Common myeloid progenitor, CD34-positive (primary cell): ENCODE measurements at places on chromosomes 5 and 9.

DNA sequence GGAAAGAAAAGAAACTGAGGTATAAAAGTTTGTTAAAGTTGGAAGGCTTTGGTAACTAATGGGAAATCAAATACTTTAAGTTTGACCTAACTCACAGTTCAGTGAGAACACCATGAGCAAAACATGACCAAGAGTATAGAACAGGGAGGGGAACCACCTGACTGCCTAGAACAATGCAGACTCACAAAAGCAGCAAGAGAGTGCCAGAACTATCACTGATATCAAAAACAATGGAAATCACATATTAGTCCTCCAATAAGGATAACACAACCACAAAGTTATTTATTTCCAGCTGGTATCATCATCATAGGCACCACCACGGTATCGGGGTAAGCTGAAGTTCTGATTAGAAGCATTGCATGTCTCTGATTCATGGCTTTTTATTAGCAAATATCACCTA, 77.5 kb downstream of the TRPM6 start:
- no peak for DNase-seq

- DNase-seq = no peak
These were observed 208.8 kb downstream of the MAN2A1 start for GRCh38 chr5:109898269-109899162.

GRCh38 chr9:109939698-109940342, 159.8 kb downstream of the PALM2AKAP2 start:
- no peak for DNase-seq

GRCh38 chr5:141633871-141634561, 2.6 kb downstream of the HDAC3 start:
- DNase-seq = no peak

GRCh38 chr9:95313010-95313498, 4.5 kb downstream of the FANCC start:
- peak; percentile 22 for DNase-seq

DNA sequence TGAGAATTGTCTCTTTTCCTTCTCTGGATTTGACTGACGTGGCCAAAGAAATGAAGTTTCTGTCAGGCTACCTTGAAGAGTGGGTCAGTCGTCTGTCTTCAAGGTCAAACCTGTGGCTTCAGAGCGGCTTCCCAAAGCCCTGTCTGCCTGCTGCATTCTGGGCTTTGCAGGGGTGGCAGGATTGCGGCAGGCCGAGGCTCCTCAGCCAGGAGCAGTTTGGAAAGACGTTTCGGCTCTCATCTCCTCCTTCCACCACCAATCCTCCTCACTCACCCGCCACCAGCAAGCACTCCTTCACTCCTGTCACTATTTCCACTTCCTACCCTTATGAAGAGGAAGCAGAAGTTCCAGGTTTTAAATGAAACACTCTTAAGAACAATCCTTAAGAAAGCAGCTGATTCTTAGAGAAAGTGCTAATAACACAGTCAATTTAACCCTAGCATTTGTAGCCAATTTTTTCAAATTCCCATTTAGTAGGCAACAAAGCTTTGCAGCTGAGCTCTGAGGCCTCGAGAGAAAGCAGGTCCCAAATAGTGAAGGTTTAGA, 351.7 kb downstream of the ZNF608 start:
- DNase-seq = no peak

DNA sequence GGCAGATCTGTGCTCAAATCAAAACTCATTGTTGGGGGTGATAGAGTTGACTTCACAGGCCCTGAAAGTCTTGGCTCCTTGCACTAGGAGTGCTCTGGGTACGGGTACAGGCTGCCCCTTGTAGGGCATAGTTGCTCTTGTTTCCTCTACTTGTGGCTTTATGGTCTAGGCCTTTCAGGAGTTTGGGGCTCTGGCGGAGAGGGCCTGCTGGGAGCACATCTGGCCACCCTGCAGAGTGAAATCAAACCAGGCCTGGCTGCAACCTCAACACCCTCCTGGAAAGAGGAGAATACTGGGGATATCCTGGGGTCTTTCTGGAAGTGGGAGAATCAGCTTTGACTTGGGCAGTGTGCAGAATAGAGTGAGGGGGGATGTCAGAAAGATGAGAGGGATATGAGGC, 1.5 kb downstream of the TGFBI start:
- DNase-seq = no peak

GRCh38 chr5:127572930-127573329, 55.5 kb downstream of the PRRC1 start:
- peak; percentile 23 for DNase-seq

DNA sequence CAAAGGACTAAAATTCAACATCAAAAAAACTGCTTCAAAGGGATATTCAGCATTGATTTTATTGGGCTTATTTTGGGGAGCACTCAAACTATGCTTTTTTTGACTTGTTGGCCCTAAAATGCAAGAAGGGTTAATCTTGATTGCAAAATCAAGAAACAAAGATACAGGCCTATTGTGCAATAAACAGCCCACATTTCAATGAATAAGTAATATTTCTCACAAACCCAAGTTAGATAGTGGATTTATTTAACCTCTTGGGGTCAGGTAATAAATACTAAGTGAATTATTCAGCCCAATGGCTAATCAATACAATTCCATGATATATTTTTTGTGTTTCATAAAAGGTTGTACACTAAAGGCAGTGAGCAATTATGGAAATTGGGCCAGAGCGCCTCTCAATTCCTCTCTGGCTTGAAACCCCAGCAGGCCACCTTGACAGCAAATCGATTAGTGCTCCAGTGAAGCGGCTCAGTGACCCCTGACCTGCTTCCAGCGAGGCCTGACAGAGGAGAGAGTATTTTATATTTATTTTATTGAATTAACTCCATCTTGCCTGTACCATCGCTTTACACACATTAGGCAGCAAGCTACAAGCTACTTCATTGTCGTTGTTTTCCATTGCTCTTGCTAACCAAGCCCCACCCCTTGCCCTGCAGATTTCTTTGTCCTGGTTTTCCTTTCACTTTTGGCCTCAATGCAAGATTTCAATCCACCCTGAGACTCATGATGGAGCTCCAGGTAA, 65.5 kb downstream of the EBF1 start:
- DNase-seq = no peak

DNA sequence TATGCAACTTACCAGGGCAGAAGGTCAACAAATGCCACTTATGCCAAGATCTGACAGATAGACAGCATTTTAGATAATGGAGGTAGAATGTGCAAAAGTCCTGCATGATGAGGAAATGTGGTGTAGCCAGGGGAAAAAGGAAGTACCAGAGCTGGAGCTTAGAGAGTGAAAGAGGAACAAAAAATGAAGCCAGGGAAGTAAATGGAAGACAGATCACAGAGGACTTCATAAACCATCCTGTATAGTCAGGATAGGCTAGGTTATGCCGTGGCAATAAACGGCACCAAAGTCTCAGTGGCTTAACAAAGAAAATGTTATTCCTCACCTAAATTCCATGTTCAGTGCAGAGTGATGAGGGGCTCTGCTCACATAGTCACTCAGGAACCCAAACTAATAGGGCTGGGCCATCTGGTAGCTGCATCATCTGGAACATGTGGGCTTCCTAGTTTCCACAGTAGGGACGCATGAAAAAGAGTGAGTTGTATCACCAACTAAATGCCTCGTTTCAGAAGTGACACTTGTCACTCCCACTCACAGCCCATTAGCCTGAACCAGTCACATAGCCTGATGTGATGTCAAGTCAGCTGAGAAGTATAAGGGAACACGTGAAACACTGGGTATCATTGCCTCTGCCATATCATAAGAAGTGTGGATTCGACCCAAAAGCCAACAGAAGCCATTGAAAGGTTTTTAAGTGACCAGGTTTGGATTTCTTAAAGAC, 70.3 kb downstream of the SH3RF2 start:
- DNase-seq = peak; percentile 50

- DNase-seq = no peak
These were observed 57.5 kb downstream of the HOMER1 start for GRCh38 chr5:79456400-79456799.

DNA sequence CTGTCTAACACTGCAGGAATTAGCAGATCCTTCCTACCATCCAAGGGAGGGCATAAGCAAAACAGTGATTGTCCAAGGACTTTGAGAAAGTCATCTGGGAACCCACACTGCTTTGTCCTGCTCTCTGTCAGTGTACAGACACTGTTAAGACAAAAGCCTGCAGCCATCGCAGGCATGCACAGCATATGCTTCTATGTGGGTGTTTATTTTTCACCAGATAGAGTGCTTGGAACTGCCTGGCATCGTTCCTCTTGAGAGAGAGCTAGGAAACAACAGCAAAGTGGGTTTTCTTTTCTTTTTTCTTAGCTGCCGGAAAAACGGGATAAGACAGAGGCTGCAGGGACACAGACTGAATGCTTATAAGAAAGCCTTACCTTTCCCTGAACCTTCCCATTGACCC, 212.3 kb downstream of the ICE1 start:
- DNase-seq = no peak

DNA sequence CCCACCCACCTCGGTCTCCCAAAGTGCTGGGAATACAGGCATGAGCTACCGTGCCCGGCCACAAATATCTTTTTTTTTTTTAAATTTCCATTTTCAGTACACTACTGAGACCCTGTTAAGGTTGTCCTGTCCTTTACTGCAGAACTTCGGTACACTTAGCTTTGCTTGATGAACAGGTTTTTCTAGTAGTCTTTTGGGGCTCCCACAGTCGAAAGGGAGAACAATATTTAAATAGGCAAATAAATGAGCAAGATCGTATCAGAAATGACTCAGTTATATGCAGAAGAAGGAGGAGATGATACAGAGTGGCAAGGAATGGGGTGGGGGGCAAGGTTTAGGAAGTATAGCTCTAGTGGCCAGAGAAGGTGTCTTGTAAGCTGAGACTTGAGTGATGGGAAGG, 52.7 kb downstream of the MSX2 start:
- DNase-seq = no peak

DNA sequence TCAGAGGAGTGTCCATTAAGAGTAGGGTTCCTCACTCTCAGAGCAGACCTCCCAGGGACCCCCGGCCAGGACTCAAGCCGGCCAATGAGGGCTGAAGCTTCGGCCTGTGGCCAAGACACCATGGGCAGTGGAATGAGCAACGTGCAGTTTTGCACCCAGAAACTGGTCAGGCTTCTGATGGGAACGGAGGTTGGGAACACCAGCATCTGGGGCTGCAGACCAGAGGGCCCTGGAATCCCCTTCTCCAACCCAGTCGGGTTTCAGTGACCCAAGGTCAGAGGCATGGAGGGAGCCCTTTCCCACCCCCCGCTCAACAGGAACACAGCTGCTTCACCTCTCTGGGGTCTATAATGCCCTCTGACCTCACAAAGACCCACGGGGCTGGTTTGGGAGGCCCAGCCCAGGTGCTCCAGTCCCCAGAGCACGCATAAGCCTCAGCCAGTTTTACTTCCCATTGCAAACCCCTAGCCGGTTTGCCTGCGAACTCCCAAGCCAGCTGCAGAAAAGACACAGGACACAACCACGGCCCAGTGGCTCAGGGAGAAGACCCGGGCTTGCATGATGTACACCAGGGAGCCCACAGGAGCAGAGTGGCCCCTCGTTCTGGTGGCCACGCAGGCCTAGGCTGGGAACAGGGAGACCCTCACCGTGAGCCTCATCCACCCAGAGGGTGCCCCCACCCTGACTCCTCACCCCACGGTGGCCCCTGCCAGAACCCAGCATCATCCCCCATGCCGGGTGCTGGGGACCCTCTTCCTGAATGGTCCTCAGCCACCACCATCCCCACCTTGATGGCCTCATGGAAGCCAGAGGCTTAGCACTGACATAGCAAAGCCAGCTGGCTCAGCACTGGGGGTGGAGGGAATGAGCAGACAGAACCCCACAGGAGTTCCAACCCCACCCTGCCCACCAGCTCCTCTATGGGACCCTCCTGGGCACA, 30.6 kb downstream of the VAV2 start:
- no peak for DNase-seq

GRCh38 chr5:146213210-146213826, 9.9 kb downstream of the RBM27 start:
- no peak for DNase-seq

DNA sequence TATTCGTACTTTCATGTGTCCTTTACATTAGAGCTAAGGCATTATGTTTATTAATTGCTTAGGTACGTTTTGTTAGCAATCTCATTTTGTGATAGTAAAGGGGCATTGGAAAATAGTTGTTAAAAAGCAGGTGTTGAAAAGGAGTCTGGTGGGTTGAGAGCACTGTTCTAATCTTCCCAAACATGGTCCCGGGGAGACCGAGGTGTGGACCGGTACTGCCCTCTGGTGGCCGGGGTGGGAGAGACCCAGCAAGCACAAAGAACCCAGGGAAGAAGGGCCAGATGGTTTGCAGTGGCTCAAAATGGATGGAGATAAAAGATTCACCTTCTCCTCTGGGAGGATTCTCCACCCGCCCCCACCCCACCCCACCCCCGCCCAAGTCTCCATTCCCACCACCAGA, 26.1 kb downstream of the IDNK start:
- peak; percentile 74 for DNase-seq

DNA sequence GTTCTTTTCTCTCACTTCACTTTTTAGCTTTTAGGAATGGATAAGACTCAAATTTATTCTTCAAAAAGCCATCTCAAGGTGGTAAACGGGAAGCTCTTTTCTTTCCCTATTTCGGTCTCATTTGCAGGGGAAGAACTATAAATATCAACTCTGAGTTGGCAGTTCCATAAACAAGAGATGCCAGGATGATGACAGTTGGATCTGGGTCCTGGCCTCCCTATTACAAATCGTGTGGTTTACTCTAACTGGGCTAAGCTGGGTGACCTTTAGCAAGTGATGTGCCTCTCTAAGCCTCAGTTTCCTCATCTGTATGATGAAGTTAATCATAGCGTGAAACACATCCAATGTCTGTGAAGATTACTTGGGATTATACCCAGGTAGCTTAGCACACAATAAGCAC, 44.2 kb downstream of the TLE4 start:
- DNase-seq = no peak

DNA sequence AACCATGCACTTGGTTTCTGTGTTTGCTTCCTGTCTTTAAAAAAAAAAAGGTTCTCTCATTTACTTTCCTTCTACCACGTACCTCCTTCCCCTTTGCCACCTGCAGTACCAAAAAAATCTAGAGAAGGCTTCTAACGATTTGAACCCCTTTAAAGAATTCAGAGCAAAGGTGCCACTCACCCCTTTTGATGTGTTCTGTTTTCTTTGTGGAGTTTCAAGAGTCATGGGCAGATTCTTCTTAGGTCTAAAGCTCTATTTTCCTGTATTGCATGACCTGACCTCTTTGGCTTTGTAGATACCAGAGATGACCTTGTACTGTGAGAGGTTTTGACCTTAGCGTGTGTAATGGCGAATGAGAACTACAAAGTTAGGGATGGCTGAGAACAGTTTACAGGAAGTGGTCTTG, 29.0 kb downstream of the TXNDC8 start:
- DNase-seq = no peak

DNA sequence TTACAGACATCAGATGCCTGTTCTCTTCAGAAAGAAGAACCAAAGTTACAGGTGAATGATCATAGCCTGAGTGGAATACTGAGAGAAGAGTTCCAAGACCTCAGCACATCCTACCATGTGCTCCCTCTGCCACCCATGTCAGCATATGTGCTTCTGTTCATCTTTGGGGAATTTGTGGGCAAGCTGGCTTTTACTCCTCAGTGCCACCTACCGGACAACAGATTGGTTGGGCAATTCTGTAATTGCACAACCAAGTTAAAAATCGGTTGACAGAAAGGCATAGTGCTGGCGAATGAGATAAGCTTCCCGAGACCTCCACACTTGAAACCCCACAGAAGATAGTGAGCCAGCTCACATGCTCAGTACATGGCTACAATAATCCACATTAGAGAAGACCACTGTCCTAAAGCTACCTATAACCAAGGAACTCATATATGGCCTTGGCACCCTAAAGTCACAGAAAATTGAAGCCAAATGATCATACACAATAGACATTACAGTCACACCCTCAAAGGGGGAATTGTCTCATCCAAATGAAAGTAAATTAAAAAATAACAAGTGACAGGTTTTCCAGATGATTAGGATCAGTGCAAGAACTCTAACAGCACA, 1238.0 kb upstream of the NUDT12 start:
- DNase-seq = peak; percentile 1

- peak; percentile 94 for DNase-seq
These were observed 27.0 kb upstream of the ANXA2R start for GRCh38 chr5:43066799-43067741.
